ENCODE measurements at places on chromosomes 7 and 10. TPM values are rescaled to one million over a fixed set of nuclear protein-coding genes. Genes with fewer than 3 reads are reported as not detected.

DNA sequence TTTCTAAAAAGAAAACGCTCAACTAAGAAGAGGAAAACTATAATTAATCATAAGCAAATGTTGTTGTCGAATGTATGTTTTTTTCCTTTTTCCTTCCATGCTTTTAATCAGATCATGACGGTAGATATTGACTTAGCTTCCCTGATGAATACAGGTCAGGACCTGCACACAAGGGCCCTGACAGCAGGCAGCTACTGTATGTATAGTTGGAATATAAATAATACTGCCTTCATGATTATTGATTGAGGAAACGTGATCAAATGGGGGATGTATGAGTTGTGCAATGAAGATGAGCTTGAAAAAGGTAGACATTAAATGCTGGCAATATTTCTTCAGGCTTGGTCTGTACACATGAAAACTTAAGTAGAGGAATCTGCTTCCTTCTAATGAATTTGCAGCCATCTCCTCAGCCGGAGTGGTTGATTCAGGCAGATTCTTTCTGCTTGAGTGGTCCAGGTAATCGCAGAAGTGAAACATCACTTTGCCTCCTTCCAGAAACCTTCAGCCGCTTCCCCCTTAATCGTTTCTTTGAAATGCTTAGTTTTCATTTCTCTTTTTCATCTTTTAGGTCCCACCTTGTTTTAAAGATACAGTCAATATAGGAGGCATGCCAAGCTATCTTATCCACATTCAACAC, 656.5 kb downstream of the SDK1 start:
- DNase-seq, result no peak

- DNase-seq, result no peak
Measured at GRCh38 chr10:50452603-50453002, 171.2 kb downstream of the SGMS1 start.

- no peak for DNase-seq
Measured at GRCh38 chr7:22157552-22157951, 199.4 kb downstream of the RAPGEF5 start.

- no peak for DNase-seq
Measured at GRCh38 chr10:5481121-5481520, 18.2 kb downstream of the CALML5 start.

- DNase-seq, result no peak
Measured at GRCh38 chr10:77700086-77700485, 62.5 kb upstream of the KCNMA1 start.

- no peak for DNase-seq
Measured at GRCh38 chr7:81607987-81608386, 161.9 kb downstream of the HGF start.

DNA sequence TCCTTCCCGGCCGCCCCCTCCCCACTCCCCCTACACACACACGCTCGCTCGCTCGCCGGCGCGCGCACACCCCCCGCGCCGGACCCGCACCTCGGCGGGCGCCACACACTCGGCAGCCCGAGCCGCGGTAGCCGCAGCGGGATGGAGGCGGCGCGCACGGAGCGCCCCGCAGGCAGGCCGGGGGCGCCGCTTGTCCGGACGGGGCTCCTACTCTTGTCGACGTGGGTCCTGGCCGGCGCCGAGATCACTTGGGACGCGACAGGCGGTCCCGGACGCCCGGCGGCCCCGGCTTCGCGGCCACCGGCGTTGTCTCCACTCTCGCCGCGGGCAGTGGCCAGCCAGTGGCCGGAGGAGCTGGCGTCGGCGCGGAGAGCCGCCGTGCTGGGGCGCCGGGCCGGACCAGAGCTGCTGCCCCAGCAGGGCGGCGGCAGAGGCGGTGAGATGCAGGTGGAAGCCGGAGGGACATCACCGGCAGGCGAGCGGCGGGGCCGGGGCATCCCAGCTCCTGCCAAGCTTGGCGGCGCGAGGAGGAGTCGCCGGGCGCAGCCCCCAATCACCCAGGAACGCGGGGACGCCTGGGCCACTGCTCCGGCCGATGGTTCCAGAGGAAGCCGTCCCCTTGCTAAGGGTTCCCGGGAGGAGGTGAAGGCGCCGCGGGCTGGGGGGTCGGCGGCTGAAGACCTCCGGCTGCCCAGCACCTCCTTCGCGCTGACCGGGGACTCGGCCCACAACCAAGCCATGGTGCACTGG, at the start of gene SORCS3:
TSS of gene SORCS3 (plus strand) at position 104 of the 750 bp plus-strand sequence.
- no peak for DNase-seq

The NODAL gene
- total RNA-seq, result not detected

DNA sequence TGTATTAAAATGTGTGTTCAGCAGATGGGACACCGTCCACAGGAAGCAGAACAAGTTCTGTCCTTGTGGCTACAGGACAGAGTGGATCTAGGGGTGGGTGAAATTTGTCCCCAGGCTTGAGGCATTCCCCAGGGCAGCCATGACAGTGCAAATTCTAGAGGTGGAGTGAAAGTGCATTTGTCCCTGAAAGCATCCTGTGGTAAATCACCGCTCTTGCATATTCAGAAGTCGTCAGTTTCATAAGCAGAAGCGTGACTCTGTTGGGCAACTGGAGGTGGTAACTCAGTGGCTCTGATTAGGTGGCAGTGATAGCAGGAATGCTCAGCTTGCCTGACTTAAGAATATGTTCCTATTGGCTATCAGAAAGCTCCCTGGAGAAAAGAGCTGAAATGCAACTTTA, 96.6 kb downstream of the SNX10 start:
- no peak for DNase-seq

The GARS1 gene
- total RNA-seq, result 68.4 TPM

DNA sequence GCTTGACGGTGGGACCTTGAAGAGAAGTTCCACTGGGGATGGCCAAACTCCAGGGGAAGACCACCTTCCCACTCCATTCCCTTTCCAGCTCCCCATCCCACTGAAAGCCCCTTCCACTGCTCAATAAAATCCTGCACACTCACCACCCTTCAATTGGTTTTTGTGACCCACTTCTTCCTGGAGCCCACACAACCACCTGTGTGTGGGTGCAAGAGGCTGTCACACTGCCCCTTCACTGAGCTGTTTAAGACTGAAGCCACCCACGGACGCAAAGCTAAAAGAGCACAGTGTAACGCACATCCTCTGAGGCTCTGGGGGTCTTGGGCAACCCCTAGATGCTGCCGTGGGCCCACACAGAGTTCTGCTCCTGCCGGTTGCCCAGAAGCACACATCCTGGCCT, 12.8 kb upstream of the PITRM1 start:
- DNase-seq, result no peak

DNA sequence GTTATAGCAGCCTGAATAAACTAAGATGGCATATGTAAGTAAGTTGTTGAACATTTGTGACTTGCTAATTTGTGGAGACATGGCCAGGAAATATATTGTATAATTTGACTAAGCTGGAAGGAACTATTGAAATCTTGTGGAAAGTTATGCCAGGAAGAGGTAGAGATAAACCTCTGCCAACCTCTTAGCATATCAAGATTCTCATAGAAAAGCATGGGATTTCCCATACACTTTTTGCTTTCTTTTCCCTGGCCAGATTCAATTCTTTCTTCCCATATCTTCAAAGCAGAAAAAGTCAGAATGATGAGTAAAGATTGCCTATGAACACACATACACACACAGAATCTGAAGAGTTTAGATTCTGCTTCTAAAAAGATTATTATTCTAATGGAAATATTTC, 216.2 kb downstream of the SEMA3D start:
- DNase-seq, result no peak

The NME8 gene
- 2.1 TPM for total RNA-seq

DNA sequence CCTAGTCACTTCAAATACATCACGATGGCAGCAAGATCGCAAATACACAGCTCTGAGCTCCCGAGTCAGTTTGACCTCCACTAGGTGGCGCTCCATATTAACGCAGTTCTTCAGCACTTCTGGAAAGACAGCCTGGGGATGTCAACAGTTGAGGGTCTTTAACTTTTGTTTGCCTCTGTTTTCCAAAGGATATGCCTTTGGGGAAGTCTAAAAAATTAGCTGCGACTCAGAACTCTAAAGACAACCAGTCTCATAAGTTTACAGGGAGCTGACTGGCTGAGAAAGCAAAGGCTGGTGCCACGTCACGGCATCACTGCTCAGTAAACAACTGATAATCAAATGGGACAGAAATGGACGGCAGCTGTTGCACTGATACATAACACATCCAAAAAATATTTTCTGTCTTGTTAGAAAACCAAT, 458.8 kb downstream of the SORCS1 start:
- no peak for DNase-seq

The CUBN gene
- 1.3 TPM for total RNA-seq

The PRRT4 gene
- total RNA-seq, result 0.26 TPM

DNA sequence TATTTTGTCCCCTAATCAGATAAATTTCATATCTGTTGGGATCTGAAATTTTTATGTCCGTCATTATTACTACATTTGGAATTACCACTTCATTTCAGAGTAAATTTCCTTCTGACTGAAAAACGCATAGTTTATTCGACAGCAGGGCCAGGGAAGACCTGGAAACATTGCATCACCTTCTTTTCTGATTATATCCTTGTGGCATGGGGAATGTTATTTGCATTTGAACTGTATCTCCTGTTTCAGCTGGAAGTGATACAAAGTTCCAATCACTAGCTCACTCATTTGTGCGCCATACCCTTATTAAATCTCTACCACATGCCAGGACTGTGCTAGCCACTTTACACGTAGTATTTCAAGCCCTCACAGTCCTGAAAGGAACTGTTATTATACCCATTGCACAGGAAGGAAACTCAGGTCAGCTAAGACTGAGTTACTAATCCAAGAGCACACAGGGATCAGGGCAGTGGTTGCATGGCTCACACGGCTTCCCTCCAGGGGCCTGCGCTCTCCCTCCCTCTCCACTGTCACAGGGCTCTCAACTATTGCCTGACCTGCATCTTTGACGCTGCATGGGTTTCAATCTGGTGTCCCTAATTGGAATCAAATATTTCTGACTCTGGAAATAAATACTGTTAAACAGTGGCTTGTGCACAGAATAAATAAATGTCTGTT, 84.4 kb upstream of the NANOS1 start:
- DNase-seq, result no peak

DNA sequence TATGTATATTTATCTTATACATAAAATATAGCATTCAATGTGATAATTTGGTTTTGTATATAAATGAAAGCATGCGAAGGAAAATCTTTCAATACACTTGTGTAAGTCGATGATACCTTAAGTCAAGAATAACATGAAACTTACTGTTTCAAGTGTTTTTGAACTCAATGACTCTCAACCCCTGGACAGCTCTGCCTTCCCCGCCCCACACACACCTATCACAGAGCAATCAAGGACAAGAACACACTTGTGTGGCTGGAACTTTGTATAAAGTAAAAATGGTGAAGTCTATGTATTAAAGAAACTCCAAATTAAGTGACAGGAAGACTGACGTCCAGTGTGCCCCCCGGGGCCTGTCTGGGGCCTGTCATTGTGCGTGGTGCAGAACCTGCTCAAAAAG, 478.6 kb upstream of the AKR1E2 start:
- DNase-seq, result no peak

DNA sequence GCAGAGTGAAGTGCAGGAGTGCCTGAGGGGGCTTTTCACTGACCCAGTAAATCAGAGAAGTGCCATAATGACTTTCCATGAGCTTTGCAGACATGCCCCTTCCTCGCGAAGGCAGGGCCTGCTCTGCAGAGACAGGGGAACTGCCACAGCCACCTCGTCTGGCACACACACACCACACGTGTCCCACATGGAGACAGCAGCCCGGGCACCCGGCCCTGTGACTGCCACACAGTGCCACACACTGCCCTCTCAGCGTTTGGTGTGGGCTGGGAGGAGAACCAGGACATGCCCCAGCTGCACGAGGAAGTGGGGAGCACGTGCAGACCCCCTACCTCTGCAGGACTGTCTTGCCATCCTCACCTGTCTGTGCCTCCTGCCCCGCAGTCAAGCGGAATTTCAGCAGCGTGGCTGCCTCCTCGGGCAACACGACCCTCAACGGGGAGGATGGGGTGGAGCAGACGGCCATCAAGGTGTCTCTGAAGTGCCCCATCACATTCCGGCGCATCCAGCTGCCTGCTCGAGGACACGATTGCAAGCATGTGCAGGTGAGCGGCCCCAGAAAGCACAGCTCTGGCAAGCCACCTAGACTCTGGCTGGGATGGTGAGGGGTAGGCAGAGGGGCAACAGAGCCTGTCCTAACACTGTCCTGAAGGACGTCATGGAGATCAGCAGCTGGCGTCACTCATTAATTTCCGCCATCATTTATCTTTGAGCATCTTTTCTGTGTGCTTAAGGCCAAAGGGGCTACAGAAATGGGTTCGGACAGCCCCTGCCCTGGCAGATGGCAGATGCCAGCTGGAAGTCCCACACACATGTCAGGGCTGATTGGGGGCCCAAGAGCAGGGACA, 43.4 kb upstream of the PPIF start:
- DNase-seq, result no peak

DNA sequence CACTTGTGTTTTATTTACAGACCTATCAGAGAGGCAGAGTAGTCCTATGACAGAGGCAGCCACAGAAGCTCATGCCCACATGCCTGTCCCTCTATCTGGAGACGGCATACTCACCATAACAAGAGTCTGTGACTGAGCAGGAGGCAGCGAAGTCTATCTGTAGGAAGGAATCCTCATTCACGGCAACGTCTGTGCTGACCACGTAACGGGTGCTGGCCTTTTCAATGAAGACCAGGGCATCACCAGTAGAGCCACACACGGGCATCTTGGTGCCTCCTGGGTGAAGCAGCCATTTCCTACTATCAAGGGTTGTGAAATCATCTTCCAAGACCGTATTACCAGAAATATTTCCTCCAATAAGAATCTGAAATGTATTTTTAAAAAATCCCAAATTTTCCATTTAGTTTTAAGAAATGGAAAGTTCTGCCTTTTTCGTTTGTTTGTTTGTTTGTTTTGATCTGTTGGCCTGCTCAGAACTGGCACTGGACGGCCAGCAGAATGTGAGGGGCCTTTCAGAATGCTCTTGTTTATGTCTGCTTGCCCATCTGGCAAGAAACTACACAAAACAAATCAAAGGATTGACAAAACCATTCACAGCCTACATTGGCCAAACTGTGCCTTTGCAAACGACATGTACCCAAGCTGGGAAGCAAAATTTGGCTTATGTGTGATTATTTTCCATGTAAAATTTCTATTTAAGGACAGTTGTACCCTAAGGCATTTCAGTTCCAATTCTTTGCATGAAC, 93.1 kb upstream of the SLC26A5 start:
- no peak for DNase-seq

DNA sequence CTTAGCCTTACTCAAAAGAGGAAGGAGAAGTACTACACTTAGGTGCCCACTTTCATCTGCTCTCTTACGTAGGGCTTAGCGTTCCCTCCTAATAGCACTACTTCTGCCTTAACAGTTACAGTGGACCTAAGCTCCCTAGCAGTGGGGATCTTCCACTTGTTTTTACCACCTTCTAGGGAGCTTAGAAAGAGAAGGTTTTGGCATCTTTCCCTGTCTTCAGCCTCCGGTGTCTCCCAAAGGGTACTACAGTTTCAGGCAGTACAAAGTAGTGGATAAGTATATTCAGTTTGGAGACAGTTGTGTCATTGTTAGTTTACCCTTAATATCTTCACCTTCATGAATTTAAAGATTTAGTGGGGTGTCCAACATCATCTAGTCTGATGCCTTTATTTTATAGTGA, 14.6 kb downstream of the CHRM2 start:
- DNase-seq, result no peak

The CDHR1 gene
- 0.35 TPM for total RNA-seq
